ENCODE measurements at places on chromosomes 2 and 18.
A peak's percentile ranks its signal among the peaks of the same experiment; 100 is the strongest.

GRCh38 chr2:143140864-143141661, 11.8 kb downstream of the ARHGAP15 start:
- no peak for DNase-seq

DNA sequence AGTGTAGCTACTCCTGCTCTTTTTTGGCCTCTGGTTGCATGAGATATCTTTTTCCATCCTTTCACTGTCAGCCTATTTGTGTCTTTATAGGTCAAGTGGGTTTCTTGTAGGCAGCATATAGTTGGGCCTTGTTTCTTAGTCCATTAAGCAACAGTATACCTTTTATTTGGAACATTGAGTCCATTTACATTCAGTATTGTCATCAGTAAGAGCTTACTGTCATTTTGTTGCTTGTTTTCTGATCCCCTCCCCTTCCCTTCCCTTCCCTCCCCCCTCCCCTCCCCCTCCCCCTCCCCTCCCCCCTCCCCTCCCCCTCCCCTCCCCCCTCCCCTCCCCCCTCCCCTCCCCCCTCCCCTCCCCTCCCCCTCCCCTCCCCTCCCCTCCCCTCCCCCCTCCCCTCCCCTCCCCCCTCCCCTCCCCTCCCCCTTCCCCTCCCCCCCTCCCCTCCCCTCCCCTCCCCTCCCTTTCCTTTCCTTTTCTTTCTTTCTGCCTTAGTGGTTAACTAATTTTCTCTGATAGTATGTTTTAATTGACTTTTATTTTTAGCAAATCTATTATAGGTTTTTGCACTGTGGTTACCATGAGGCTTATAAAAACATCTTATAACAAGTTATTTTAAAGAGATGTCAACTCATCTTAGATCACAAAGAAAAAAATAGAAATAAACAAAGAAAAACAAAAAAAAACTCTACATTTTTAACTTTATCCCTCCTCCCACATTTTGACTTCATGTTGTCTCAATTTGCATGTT, 13.2 kb upstream of the DCDC2C start:
- no peak for DNase-seq

GRCh38 chr18:57134618-57135135, 12.2 kb upstream of the BOD1L2 start:
- DNase-seq: no peak

DNA sequence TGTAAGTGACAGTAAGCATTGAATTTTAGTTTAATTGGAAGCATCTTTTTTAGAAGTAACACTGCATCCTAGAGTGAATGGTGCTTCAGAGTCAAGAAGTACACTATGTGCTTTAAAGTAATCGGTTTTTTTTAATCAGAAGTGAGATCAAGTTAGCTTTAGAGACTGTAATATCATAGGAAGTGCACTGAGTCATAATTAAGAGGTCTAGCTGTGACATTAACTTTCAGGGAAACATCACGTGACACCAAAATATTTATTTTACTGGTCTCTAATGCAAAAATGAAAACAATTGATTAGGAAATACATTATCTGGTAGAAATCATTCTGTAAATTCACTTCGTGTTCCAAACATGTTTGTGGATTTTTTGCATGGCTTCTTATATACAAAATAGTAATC, 55.3 kb upstream of the KYNU start:
- no peak for DNase-seq

DNA sequence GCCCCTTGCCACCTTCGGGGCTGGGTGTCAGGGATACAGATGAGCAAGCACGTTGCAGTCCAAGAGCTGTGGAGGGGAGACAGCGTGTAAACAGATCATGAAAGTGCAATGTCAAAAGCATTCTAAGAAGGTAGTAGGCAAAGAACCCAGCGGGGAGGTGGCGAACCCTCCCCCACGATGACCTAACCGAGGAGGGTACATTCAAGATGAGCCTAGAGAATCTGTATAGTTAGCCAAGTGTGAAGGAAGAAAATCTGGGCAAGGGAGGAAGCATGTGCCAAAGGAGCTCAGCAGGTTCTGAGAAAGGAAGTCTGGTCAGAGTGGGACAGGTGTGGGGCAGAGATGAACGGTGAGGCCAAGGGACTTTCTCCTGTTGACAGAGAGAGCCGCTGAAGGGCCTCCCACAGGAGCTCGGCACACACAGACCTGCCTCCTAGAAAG, 106.9 kb downstream of the SP3 start:
- DNase-seq: peak; percentile 18

DNA sequence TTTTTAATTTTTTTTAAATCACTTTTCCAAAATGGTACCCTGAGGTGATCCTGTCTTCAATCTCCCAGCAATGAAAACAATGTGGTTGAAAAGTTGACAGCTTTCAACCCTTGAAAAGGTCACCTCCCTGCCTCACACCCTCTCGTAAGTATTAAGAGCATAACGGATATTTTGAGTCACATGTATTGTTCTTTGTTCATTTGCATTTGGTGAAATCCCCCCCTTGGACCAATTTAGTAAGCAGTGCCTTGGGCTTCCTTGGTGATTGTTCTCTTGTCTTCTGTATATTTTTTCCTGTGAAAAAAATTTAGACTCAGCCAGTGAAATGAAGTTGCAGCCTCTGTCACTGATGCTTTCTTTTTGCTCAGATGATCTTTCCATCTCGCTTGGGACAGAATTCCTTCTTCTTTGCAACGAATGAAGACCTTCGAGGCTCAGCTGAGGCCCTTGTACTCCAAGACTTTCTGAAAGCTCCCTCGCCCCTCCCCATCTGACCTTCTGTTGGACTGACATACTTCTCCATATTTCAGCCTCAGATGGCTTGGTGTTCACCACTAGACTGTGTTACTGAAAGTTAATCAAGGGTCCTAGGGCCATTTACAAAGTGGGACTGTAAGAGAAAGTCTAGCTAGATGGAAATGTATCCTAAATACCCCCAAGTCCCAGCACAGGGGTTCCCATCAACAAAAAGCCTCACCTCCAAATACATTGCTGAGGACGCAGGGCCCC, 158.4 kb downstream of the BCL2 start:
- DNase-seq: no peak

- no peak for DNase-seq
Observed at GRCh38 chr2:39851251-39851650, 72.2 kb upstream of the THUMPD2 start.

GRCh38 chr18:34611904-34612303, 98.2 kb upstream of the DTNA start:
- DNase-seq: no peak

DNA sequence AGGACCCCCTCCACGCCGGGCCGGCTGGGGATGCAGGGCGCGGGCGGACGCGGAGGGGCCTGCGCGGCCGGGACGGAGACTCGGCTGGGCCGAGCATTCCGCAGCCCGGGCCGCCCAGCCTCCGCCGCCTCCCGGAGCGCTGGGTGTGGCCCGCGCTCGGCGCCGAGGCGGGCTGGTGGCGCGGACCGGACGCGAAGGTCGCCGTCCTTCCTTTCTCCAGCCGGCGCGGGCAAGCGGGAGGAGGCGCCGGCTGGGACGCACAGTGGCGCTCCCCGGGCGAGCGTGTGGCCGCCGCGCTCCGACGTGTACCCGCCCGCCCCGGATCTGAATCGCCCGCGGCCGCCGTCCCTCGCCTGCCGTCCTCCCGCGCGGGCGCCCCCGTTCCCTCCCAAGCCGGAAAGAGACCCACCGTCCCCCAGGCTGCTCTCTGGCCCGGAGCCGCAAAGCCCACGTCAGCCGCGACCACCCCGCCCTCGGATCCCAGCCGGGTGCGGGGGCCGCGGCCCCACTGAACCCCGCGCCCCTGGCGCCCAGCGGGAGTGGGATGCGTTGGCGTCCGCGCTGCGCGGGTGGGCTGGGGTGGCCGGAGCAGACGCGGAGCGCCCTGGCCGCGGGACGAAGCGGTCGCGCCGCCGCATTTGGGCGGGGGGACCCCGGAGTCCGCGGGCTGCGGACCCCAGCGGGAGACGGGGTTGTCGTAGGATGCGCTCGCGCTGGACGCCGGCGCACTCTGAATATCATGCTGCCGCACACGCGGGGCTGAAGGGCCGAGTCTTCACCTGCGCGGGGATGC, 634 bp downstream of the SPATS2L start:
- DNase-seq: no peak

- no peak for DNase-seq
Observed at GRCh38 chr2:176146101-176146500, 5.2 kb upstream of the HOXD4 start.

- no peak for DNase-seq
Observed at GRCh38 chr18:21602299-21602587, 1.7 kb upstream of the ESCO1 start.
